Peyer's patch (tissue), 4 donors: ENCODE measurements at places on chromosomes 5 and 9. TPM values are rescaled to one million over a fixed set of nuclear protein-coding genes. Genes with fewer than 3 reads are reported as not detected.
A peak's percentile ranks its signal among the peaks of the same experiment; 100 is the strongest.

Gene SGCD
- total RNA-seq: 9.6 TPM

Gene PKD2L2
- total RNA-seq: not detected

Gene PCDHB15
- total RNA-seq: not detected

- DNase-seq: peak; percentile 53
Measured at GRCh38 chr9:112112941-112113681, 62.0 kb downstream of the SUSD1 start.

DNA sequence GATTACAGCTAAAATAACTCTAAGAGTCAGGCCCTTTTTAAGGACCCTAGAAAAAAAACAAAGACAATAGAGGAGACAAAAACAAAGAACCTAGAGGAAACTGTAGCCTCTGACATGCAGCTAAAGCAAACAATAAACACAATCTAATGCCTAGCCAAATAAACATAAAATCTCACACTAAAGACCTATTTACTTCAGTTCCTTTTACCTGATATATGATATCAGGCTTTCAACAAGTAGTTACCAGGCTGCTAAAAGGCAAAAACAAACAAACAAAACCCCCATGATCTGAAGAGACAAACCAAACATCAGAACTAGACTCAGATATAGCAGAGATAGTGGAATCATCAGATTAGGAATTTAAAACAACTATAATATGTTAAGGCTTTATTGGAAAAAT is 226.5 kb upstream of the POU5F2 start:
- DNase-seq: no peak

DNA sequence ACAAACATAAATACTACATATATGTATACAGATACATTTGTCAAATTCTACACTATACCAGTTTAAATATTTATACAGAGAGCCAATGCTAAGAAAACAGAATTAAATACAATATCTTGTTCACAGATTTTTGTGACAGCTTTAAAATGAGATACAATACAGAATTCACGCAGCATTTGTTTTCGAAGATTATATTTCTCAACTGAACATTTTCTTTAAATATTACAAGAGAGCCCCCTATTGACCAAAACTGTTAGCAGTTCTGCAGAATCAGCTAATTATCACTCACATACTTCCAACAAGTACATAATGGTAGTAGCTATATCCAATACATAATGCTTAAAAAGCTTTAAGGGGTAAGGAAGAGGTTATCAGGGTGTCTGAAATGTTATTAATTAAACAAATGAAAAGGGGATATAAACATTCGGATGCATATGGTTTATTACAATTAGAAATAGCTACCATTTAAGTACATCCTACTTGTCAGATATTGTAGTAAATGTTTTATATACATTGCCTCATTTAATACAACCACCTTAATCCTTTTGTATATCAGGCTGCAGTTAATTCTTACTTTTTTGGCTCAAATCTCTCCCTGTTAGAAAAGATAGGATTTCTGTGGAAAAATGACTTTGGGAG is 31.7 kb downstream of the ZDHHC21 start:
- no peak for DNase-seq

- DNase-seq: no peak
Measured at GRCh38 chr5:5929291-5930020, 448.9 kb downstream of the MED10 start.

- DNase-seq: no peak
Measured at GRCh38 chr9:38765101-38765500, 45.2 kb upstream of the FAM240B start.

DNA sequence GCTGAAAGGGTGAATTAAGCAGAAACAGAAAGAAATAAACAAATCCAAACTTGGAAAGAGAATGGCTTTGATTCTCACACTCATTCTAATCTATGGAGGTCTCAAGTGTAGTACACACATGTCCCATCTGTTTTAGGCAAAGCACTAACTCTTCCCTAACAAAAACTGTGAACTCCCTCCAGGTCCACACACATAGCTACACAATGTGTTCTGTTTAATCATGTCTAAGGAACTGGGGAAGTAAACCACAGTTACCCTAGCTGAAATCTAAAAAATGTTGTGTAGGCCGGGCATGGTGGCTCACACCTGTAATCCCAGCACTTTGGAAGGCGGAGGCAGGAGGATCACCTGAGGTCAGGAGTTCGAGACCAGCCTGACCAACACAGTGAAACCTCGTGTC is 118.7 kb upstream of the FST start:
- DNase-seq: no peak

GRCh38 chr9:130689937-130690700 is 3.5 kb upstream of the EXOSC2 start:
- DNase-seq: peak; percentile 23
